ENCODE measurements at places on chromosomes 1 and 21.

DNA sequence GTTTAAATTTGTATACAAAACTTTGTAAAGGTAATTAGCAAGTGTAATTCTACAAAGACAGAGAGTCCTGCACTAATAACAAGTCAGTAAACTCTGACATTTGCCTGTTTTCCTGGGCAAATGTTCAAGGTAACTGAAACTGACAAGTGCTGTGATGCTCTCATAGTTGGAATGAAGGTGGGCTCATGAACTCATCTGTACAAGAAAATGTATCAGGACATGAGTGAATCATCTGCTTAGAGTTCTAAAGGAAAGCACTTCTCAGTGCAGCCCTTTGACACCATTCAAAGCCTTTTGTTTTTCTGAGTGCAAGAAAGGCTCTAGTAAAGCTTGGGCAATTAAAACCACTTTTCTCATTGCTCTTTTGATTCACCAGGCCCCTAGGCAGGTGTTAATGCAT, 91.5 kb downstream of the UROD start:
- DNase-seq, result no peak

DNA sequence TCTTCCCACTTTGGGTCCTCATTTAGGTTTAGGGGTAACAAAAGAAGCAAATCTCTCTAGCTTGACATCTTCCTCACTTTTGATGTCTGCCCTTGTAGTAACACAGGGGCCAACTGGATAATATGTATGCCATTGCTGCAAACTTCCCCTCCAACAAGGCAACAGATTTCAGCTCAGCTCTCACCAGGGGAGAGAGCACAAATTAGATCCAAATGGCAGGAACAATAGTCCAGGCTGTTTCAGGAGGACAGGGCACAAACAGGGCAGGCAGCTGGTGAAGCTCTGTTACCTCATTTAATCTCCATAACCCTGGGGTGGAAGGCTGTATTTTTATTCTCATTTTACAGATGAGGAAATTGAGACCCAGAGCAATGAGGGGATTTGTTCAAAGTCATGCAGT, 4.3 kb upstream of the PIK3R3 start:
- no peak for DNase-seq

DNA sequence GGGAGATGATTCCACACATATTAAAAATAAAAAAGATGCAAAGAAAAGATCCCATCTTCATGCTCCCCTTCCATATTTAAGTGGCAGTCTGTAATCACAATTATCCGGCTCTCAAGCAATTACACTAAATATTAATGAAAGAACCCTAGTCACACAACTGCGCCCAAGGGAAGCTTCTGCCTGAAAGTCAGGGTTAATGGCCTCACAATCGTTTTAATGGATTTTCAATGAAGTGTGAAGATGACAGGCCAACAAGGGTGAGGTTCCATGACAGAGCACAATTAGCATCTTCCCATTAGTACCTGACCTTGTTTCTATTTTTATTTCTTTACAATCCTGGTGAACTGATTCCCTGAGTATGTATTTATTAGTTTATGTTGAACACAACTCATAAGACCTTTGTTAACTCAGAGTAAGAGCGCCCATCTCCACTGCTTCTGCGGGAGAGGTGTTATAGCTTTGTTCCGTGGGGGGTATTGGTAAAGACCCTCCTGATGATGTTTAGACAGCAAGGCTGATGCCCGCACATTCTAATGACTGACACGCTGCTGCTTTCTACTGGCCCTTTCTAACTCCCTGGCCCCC, 80.9 kb downstream of the IER5 start:
- no peak for DNase-seq

DNA sequence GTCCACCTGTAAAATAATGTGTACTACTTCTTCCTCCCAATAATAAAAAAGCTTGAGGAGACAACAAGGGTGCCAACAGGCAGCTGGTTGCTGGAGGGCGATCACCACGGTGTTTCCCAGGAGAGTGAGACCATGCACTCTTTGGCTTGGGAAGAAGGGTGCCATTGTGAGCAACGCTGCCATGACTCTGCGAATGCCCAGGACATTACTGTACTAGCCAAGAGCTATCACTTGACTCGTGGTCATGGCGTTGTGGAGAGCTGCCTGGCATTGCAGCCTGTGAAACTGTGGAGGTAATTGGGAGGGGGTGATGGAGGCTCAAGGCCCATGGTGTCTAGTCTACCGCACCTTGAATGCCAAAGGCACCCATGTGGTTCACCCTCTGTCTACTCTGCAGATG, 14.6 kb upstream of the PRMT2 start:
- no peak for DNase-seq

- no peak for DNase-seq
Measured at GRCh38 chr1:36350659-36351226, 27.3 kb upstream of the EVA1B start.

DNA sequence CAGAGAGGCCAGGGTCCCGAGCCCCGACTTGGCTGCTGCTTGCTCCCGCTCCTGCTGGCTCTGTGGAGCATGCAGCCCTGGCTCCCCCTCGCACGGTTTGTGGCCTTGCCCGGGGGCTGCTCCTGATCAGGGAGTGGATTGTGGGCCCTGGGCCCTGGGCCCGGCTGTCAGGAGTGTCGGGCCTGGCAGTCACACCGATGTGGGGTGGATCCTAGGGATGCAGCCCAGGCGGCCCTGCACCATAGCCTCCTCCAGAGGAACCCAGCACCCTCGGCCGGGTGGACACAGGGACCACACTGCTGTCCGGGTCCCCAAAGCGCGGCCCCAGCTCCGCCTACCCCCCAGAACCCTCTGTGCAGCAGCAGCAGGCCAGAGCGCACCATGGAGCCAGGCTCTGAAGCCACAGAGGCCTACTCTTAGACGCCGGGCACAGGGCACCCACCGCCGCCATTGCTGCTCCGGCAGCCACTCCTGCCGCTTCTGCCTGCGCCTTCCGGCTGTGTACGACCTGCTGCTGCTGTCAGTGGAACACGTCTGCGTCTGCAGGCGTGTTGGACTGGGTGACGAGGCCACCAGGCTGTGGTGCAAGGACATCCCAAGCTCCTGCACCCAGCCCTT, 9.4 kb downstream of the SLX9 start:
- DNase-seq, result no peak

DNA sequence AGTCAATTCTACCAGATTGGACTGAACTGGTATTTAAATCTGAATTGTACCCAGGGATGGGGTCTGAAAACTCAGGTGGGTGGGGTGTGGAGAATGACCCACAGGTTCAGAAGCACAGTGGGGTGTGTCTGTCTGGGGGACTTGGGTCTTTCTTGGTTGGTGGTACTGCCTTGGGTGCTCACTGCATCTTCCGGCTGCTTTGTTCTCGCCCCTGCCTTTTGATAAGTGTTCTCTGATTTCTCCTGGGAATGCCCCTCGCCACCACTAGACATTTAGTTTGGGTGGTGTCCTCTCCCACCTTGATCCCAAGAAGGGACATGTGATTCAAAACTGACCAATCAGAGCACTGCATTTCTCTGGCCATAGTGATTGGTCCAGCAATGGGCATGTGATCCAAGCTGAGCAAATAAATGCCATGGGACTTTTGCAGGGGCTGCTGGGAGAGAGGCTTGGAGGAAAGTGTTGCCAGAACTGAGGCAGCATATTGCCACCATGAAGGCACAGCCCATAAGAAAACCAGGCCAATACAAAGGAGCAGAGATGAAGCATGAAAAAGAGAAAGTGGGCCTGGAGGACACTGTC, 270.5 kb downstream of the NPHP4 start:
- no peak for DNase-seq

DNA sequence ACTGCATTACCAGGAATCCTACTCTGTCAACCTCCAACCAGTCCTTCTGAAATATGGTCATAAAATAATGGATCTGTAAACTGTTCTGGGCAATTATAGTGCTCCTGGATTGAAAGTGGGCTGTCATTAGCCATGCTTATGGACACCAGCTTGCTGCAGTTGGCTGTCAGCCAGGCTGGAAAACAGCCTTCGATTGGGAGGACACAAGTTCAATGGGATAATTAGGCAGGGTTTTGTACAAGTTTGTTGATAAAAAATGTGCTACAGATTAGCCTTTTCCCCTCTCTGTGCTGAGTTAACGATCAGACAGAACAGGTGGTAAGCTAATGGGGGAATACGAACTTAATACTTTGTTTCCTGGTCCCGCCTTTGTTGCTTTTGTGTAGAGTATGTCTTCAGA, 413.9 kb downstream of the DUSP10 start:
- no peak for DNase-seq

- no peak for DNase-seq
Measured at GRCh38 chr21:17709266-17709611, 96.5 kb upstream of the BTG3 start.

- DNase-seq, result no peak
Measured at GRCh38 chr1:234123867-234124266, 219.4 kb downstream of the SLC35F3 start.

- DNase-seq, result no peak
Measured at GRCh38 chr1:32250893-32251716, at the start of gene LCK. TSS of gene LCK (plus strand) at chr1:32251265. CDS start at chr1:32274330, 23,065 bp downstream.

DNA sequence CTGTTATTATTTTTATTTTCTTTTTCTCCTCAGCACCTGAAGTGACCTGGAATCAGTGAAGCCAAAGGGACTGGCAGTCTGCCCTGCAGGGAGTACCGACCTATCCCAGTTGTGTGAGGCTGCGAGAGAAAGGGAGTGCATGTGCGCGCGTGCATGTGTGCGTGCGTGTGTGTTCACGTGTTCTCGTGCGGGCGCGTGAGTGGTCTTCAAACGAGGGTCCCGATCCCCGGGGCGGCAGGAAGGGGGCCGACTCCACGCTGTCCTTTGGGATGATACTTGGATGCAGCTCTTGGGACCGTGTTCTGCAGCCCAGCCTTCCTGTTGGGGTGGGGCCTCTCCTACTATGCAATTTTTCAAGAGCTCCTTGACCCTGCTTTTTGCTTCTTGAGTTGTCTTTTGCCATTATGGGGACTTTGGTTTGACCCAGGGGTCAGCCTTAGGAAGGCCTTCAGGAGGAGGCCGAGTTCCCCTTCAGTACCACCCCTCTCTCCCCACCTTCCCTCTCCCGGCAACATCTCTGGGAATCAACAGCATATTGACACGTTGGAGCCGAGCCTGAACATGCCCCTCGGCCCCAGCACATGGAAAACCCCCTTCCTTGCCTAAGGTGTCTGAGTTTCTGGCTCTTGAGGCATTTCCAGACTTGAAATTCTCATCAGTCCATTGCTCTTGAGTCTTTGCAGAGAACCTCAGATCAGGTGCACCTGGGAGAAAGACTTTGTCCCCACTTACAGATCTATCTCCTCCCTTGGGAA, 123.3 kb downstream of the PRDM2 start:
- no peak for DNase-seq

- no peak for DNase-seq
Measured at GRCh38 chr1:226891846-226892523, 21.6 kb downstream of the PSEN2 start.

- DNase-seq, result no peak
Measured at GRCh38 chr1:3598051-3598491, 13.2 kb downstream of the MEGF6 start.

- peak; percentile 30 for DNase-seq
Measured at GRCh38 chr1:31238986-31239613, 587 bp downstream of the NKAIN1 start.

DNA sequence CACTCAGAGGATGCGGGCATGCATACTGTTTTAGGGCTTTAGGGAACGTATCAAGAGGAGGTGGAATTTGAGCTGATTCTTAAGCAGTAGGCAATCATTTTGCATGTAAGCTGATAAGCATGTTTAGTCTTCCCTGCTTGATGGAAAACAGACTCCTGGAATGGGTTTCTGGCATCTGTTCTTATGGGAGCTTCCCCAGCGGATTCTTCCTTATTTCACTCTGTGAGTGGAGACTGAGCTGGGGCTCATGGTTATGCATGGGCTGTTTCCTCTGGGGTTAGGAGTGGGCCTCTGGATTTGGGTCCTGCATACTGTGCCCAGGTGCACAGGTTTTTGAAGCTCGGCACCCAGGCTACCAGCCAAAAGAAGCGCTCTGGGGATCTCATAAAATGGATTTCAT, 93.4 kb downstream of the DIRAS3 start:
- peak; percentile 78 for DNase-seq

DNA sequence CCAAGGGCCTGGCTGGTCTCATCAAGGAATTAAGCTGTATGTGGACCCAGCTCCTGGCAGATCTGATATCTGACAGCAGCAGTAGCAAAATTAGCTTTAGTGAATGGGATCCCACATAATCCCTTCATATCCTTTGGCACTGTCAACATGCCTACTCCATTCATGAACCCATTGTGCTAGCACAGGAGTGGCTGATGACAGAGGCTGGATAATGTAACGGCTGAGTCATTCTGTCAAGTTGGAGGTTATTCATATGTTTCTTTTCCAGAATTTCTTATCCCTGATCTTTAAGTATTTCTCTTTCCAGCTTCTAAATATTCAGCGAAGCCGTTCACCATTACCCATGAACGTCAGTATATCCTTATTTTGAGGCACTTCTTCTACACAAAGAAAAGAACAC, 84.3 kb downstream of the EXTL2 start:
- DNase-seq, result no peak

All from NCI-H2171 (cell line).